ENCODE measurements at places on chromosomes 12 and 14. TPM values are rescaled to one million over a fixed set of nuclear protein-coding genes. Genes with fewer than 3 reads are reported as not detected.

DNA sequence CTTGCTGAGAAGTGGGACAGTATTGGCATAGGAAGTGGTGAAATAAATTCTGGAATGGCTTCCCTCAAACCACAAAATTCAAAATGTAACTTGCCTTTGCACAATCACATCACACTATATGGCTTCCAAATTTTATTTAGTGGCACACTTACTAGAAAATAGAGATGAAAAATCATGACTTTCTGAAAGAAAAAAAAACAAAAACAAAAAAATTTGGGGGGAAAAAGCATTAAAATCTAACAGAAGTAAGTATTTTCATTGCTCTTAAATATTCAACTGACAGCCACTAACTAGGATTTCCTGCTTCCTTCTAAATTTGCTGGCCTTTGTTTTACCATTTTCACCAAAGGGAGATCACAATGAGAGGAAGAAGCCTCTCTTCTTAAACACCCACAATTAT is 23.0 kb downstream of the ATF7 start:
- no peak for DNase-seq

Gene TAC3
- not detected for total RNA-seq

Gene NR1H4
- total RNA-seq, result not detected

Gene CIROP
- not detected for total RNA-seq

DNA sequence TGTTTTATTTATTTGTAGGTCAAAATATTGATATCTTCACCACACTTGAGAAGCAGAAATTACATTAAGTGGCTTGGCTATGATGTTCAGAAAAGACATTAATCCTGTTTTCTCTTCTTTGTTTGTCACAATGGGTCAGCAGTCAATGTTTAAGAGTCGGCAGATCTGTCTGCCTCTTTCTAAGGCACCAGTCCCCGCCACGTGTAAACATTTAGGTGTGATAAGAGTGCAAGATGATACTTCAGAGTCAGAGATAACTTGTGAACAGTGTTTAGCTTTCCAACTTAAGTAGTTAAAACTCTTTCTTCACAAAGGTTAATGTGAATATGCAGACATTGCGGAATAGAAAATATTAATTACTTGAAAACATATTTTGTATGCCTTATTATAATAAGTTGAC is 160.9 kb downstream of the OTOGL start:
- no peak for DNase-seq

DNA sequence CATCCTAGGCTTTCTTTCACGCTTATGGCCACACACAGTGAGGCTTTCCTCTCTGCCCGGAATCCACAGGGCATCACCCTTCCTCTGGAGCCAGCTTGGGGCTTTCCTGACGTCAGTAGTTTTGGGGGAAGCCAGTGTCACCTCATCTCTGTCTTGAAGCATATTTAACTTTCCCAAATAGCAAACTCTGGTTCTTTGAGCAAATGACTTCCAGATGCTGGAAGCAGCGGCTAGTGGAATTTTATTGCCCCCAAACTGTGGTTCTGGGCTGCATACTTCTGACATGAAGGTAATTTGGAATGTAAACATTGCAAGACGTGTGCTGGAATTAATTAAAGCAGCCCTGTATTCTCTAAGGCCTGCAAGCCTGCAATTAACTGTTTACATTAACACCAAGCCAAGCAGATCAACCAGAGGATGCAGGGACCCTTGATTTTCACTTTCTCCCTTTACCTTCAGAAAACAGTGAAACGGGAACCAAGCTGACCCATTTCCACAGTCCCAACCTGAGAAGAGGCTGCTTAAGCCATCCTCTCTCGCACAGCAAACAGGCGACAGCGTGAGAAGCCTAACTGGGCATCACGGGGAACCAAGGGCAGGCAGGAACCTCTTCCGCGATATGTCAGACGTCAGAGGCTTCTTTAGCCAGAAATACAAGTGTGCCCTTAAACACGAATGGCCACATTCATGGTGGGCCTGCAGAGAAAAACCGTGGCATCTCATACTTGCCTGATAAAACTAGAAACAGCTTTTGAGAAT is 258.4 kb downstream of the CACNA1C start:
- peak; percentile 86 for DNase-seq

- DNase-seq, result no peak
These were observed 14.6 kb upstream of the NYNRIN start for GRCh38 chr14:24384169-24384568.

Gene PLEK2
- 12.4 TPM for total RNA-seq

Measured in GM23248 (cell line).